ENCODE measurements at places on chromosomes 4 and X. TPM values are rescaled to one million over a fixed set of nuclear protein-coding genes. Genes with fewer than 3 reads are reported as not detected.

MAGEE1 gene
- total RNA-seq: 8.1 TPM

DNA sequence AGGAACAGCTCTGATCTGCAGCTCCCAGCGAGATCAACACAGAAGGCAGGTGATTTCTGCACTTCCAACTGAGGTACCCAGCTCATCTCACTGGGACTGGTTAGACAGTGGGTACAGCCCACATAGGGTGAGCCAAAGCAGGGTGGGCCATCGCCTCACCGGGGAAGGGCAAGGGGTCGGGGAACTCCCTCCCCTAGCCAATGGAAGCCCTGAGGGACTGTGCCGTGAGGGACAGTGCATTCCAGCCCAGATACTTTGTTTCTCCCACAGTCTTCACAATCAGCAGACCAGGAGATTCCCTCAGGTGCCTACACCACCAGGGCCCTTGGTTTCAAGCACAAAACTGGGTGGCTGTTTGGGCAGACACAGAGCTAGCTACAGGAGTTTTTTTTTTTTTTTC lies 555.9 kb downstream of the BCOR start:
- no peak overlapping the region for H3K27ac ChIP-seq
- H3K4me1 ChIP-seq: peaks cover 4% of the 10 kb centered on the region
- no peaks in the 10 kb centered on the region for H3K27me3 ChIP-seq

GRCh38 chrX:103586314-103586646 lies 965 bp downstream of the TCEAL4 start:
- H3K4me1 ChIP-seq: peaks cover 14% of the 10 kb centered on the region
- DNase-seq: no peak
- H3K4me3 ChIP-seq: peak overlapping the region; percentile 93
- H3K36me3 ChIP-seq: peaks cover 6% of the 10 kb centered on the region
- H3K27me3 ChIP-seq: peaks cover 3% of the 10 kb centered on the region

DNA sequence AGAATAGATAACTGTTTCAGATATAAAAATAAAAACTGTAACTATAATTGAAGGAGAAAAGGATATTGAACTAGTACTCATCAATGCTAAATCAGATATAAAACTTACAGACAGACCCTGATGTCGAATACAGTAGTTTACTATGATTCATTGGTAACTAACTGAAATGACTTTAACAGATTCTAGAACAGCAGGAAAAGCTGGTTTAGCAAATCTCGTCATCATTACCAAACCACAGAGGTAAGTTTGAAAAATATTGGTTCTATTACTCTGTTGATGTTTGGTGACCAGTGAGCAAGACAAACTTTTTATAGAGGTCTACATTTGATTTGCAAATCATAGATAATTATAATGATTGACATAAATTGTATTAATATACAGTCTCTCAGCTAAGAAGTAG lies 551.4 kb upstream of the ADGRL3 start:
- no peaks in the 10 kb centered on the region for H3K27me3 ChIP-seq
- H3K27ac ChIP-seq: no peak overlapping the region
- peaks cover 4% of the 10 kb centered on the region for H3K36me3 ChIP-seq
- DNase-seq: no peak
- H3K4me3 ChIP-seq: no peak overlapping the region

RTL9 gene
- total RNA-seq: 0.37 TPM

DNA sequence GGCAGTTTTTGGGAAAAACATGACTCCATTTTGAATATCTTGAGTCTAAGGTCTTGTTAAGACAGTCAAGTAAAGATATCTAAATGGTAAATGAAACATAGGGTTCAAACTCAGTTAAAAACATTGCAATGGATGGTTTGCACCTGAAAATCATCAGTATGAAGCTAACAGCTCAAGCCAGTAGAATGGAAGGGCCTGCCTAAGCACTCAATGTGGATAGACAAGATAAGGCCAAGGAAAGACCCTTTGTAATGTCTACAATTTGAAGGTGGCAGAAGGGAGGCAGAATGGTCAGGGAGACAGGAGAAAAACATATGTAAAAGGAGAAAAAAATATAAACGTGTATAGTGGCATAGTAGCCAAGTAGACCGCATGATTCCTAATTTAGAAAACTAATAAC lies 78.2 kb downstream of the REELD1 start:
- no peaks in the 10 kb centered on the region for H3K36me3 ChIP-seq
- no peak for DNase-seq
- H3K4me1 ChIP-seq: no peaks in the 10 kb centered on the region
- H3K27ac ChIP-seq: no peak overlapping the region

GRCh38 chrX:45740291-45740690 lies 539.6 kb upstream of the DIPK2B start:
- no peaks in the 10 kb centered on the region for H3K27me3 ChIP-seq
- H3K4me3 ChIP-seq: no peak overlapping the region
- no peaks in the 10 kb centered on the region for H3K4me1 ChIP-seq
- no peak for DNase-seq

DNA sequence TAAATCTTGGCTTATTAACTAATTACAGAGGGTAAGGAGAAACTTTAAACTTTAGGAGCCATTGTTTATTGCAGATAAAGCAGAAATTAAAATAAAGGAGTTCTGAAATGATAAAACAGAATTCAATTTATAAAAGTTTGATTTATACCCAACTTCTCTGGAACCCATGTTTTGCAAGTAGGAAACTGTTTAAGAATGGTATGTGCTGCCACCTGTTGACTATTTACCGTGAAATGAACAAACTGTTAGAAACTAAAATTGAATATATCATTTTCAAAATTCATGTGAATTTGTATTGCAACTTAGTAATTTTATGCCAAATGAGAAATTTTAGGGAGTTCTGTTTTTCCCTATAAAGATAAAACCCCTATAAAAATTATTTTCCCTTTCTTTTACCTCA lies 11.0 kb upstream of the TBC1D8B start:
- DNase-seq: no peak
- H3K27ac ChIP-seq: no peak overlapping the region
- H3K4me1 ChIP-seq: no peaks in the 10 kb centered on the region
- peaks cover 8% of the 10 kb centered on the region for H3K27me3 ChIP-seq
- H3K36me3 ChIP-seq: no peaks in the 10 kb centered on the region
- H3K4me3 ChIP-seq: no peak overlapping the region
